ENCODE measurements at places on chromosomes 6 and 20. TPM values are rescaled to one million over a fixed set of nuclear protein-coding genes. Genes with fewer than 3 reads are reported as not detected.

GRCh38 chr20:32070690-32071213, 18.7 kb downstream of the HCK start:
- no peak overlapping the region for H3K4me3 ChIP-seq
- H3K36me3 ChIP-seq = no peaks in the 10 kb centered on the region
- H3K4me1 ChIP-seq = peaks cover 26% of the 10 kb centered on the region
- no peak overlapping the region for H3K27ac ChIP-seq
- H3K27me3 ChIP-seq = peaks cover 19% of the 10 kb centered on the region
- no peak for DNase-seq

DNA sequence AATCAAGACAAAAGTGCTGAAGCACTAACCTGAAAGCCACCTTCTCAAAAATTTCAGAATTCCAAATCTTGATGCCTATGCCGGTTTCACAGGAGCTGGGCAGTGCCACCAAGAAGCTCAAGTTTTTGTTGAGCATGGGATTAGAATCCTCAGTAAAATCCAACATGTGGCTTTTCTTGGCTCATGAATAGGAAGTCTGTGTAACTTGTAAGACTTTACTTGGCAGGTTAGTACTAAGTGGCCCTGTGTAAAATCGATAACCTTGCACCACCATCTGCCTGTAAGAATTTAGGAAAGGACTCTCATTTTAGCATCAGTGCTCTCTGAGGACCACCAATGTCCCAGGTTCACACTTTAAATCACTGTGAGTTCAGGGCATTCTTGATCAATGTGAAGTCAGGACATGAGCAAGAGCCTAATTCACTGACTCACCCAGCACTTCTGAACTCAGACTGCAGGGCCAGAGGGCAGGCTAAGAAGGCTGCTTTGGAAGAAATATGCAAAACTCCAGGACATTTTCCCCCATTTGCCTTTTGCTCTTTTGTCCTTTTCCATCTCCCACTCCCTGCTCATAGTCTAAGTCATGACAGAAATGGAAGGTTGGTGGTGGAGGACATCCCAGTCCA, 113.2 kb downstream of the EDN1 start:
- H3K36me3 ChIP-seq = no peaks in the 10 kb centered on the region
- H3K27me3 ChIP-seq = no peaks in the 10 kb centered on the region
- H3K4me3 ChIP-seq = peak overlapping the region; percentile 51
- H3K27ac ChIP-seq = peak overlapping the region; percentile 93
- peaks cover 26% of the 10 kb centered on the region for H3K4me1 ChIP-seq

RAET1E gene
- total RNA-seq = 10.4 TPM

- DNase-seq = no peak
- no peaks in the 10 kb centered on the region for H3K4me1 ChIP-seq
- peaks cover 8% of the 10 kb centered on the region for H3K27me3 ChIP-seq
- H3K4me3 ChIP-seq = no peak overlapping the region
- no peak overlapping the region for H3K27ac ChIP-seq
- H3K36me3 ChIP-seq = no peaks in the 10 kb centered on the region
Measured at GRCh38 chr20:21548390-21549035, 34.6 kb upstream of the NKX2-2 start.

DNA sequence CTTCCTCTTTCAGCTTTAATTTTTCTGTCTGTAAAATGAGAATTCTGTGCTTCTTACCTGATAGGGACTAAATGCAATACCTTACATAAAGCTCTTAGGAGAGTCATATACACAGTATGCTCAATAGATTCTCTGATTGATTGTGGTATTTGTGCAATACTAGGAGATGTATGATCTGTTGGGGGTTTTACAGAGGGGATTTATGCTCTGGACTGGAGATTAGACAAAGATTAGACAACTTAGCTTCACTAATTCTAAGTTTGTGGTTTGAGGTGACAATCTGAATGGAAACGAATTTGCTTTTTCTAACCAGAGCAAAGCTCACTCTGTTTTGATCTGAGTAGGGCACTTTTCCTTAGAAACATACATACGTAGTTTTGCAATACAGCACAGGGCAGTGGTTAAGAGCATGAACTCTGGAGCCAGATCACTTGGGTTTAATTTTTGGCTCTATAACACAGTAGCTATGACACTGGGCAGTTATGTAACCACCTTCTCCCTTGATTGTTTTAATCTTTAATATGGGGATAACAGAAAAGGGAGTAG, 126.2 kb downstream of the RNF144B start:
- no peaks in the 10 kb centered on the region for H3K4me1 ChIP-seq
- no peaks in the 10 kb centered on the region for H3K27me3 ChIP-seq
- H3K36me3 ChIP-seq = no peaks in the 10 kb centered on the region
- no peak for DNase-seq

DNA sequence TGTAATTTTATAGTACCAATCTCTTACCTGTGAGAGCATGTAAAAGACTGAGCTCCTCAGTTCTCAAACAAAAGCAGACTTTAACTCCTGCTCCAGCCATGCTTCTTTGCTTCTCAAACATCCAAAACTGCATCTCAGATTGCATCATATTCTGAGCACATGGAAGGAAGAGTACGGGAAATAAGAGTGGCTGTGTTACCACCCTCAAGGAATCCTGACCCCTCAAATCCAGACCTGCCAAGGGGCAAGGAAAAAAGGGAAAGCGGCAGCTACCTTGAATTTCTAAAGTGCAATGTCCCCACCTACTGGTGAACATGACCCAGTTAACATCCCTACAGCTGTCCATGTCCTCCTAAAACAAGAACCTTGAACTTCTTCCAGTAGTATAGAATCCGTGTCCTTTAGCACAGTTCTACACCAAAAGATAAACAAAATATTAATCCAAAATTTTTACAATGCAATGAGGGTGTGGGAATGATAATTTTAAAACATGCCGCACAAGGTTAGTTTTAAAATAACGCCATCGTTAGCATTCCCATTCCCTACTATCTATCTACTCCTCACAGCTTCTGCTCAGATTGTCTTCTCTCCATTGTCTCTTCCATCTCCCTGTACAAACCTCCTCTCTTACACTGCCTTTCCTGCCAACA, 34.1 kb upstream of the HLA-DQB1 start:
- no peak overlapping the region for H3K27ac ChIP-seq
- no peak overlapping the region for H3K4me3 ChIP-seq
- H3K27me3 ChIP-seq = peaks cover 41% of the 10 kb centered on the region
- no peaks in the 10 kb centered on the region for H3K4me1 ChIP-seq
- no peaks in the 10 kb centered on the region for H3K36me3 ChIP-seq

KIF6 gene
- total RNA-seq = 0.51 TPM

DNA sequence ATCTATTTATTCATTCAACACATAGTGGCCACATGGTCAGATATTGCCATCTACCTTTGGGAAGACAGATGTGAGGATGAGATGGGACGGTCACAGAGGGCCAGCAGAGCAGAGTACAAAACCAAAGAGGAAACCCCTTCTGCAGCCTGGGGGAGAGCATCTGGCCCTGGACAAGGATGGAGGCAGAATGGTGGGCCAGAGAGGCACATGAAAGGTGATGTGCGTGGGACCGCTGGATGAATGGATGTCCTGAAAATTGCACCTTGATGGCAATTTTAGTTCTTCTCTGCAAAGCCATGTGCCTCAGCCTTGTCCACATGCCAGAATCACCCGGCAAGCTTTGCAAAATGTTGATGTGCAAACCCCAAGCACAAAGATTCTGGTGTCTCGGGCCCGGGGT, 77.4 kb upstream of the CD93 start:
- H3K4me1 ChIP-seq = peaks cover 26% of the 10 kb centered on the region
- H3K4me3 ChIP-seq = no peak overlapping the region
- DNase-seq = no peak
- H3K27me3 ChIP-seq = no peaks in the 10 kb centered on the region
- H3K27ac ChIP-seq = no peak overlapping the region

COL9A1 gene
- total RNA-seq = not detected

DNA sequence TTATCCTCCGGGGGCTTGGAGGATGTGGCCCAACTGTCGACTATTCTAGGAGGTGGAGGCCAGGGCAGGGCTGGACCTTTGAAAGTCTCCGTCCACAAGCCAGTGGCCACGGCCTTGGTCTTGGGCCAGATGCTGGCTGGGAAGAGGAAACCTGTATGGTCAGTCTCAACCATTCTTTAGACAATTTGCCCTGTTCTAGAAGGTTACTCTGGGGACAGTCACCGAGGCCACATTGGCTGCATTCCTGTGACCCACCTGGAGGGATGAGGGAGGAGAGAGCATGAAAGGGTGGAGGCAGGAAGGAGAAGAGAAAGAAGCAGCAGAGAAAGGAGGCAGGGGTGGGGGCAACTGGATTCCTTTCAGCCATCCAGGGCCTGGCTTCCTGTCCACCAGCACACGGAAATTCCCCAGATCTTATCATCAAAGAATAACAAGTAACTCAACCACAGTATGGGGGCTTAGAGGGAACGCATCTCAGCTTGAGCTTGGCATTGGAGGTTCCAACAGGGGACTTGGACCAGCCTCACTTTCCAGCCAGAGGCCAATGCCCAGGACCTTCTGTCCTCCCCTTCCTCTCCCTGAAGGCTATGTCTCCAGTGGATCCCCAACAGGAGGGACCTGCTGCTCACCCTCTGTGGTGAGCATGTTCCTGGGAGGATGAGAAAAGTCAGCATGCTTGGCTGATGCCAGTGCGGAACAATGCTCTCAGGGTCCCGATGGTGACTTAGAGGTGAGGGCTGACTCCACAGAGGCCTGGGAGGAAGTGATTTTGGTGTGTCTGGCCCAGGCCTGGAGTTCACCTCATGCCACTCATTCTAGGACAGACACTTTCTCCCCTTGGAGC, 30.4 kb downstream of the TGM2 start:
- DNase-seq = peak; percentile 57
- no peak overlapping the region for H3K27ac ChIP-seq
- H3K36me3 ChIP-seq = peaks cover 3% of the 10 kb centered on the region
- H3K4me1 ChIP-seq = peaks cover 13% of the 10 kb centered on the region
- H3K4me3 ChIP-seq = no peak overlapping the region

GRCh38 chr6:163414946-163415619, 565 bp downstream of the QKI start:
- DNase-seq = no peak
- H3K4me1 ChIP-seq = peaks cover 24% of the 10 kb centered on the region
- H3K36me3 ChIP-seq = no peaks in the 10 kb centered on the region
- H3K27me3 ChIP-seq = no peaks in the 10 kb centered on the region

DNA sequence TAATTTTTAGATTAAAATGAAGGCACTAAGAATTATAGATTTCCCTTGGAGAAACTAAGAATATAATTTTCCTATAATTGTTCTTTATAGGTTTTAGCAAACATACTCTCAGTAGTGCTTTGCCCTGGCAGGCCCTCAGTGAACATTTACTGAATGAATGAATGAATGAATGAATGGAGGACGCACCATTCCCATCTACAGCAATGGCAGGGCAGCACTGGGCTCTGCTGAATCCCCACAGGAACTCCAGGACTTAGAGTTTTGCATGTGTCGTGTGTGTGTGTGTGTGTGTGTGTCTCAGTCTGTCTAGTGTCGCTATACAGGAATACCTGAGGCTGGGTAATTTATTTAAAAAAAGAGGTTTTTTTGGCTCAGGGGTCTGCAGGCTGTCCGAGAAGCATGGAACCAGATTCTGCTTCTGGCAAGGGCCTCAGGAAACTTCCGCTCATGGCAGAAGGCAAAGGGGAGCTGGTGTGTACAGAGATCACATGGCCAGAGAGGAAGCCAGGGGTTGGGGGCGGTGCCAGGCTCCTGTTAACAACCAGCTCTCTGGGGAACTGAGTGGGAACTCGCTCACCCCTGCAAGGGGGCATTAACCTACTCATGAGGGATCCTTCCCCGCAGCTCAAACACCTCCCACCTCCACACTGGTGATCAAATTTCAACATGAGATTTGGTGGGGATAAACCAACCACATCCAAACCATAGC, 20.1 kb downstream of the RNASET2 start:
- no peaks in the 10 kb centered on the region for H3K36me3 ChIP-seq
- no peak overlapping the region for H3K4me3 ChIP-seq
- H3K4me1 ChIP-seq = no peaks in the 10 kb centered on the region
- no peak overlapping the region for H3K27ac ChIP-seq
- no peak for DNase-seq

DNA sequence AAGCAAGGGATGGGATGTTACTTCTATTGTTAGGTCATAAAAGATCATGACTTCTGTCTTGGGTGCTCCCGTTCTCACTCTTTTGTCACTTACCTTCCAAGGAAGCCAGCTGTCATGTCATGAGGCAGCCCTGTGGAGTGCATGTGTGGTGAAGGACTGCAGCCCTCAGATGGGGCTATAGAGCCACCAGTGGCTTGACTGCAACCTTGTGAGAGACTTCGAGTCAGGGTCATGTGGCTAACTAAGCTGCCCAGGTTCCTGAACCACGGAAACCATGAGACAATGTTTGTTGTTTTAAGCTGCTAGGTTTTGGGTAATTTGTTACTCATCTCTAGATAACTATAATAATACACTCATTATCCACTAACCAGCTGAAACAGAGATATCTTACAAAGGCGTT, 477.1 kb downstream of the BTBD3 start:
- H3K4me3 ChIP-seq = no peak overlapping the region
- no peaks in the 10 kb centered on the region for H3K4me1 ChIP-seq
- H3K27ac ChIP-seq = no peak overlapping the region
- H3K27me3 ChIP-seq = no peaks in the 10 kb centered on the region
- H3K36me3 ChIP-seq = no peaks in the 10 kb centered on the region

GRCh38 chr6:142374965-142375733, 73.3 kb downstream of the ADGRG6 start:
- H3K4me1 ChIP-seq = peaks cover 38% of the 10 kb centered on the region
- peak overlapping the region; percentile 47 for H3K4me3 ChIP-seq
- DNase-seq = peak; percentile 46
- H3K36me3 ChIP-seq = no peaks in the 10 kb centered on the region
- peak overlapping the region; percentile 38 for H3K27ac ChIP-seq
- H3K27me3 ChIP-seq = no peaks in the 10 kb centered on the region

KHDC1L gene
- not detected for total RNA-seq
